CD4-positive, alpha-beta T cell treated with Interleukin-6 at 100 ng/mL for 8 hours (primary cell): ENCODE measurements at places on chromosomes 4 and X.

DNA sequence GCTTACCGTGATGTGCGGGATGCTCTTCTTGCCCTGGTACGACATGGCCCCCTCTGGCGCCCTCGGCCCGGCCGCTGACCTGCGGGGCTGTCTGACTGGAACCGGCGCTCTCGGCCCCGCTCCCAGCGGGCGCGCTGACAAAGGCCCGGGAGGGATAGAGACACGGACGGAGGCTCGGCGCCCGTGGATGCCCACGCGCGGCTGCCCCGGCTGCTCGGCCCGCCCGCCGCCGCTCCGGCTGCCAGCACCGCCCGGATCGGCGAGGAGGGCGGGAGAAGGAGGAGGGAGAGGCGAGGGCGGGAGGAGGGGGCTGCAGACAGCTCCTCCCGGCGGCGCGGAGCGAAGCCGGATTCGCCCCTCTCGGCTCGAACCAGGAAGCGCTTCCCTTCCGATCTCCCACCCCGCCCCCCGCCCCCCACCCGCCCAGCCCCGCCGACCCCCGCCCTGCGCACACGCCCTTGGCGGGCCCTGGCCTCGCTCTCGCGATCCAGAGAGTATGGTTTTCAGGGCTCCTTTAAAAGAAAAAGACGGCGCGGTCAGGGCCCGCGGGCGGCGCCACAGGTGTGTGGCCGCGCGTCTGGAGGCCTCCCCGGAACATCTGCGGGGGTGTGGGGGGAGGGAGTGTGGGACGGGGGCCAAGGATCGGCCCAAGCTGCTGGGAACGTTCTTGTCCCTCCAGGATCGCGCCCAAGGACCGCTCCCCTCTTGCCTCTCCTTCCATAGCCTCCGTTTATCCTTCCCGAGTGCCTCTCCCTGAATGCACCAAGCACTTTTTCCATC lies 4.5 kb downstream of the CRMP1 start:
- DNase-seq = no peak

DNA sequence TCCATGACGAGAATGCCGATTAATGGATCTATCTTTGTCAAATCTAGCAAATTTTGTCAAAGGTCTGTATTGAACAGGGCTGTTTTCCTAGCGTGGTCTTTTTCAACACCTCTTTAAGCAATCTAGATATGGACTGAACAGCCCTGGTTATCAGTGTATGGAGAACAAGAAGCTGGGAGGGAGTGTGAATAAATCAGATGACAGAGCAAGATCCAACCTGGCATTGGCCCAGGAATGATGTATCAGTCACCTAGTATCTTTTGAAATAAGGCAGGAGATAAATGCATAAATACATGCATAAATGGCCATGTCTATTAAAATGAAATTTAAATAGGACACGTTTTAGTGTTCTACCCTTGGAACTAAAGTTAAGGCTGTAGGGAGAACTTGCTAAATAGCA lies 15.7 kb upstream of the AP1S2 start:
- DNase-seq = no peak

DNA sequence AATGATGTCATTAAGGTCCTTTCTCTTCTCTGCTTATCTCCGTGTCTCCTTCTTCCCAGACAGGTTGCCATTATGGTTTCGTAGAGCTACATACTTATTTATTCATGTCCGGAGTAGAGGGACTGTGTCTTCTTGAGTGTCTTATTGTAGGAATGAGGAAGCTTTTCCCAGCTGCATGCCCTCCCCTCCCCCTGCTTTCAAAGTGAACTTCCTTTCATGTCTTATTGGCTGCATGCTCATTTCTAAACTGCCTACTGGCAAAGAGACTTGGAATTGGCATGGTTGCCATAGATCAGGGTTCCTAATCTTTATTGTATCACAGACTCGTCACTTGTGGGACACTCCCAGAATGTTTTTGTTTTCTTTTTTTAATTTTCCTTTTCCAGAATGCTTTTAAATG lies 15.4 kb downstream of the VAMP7 start:
- DNase-seq = no peak

DNA sequence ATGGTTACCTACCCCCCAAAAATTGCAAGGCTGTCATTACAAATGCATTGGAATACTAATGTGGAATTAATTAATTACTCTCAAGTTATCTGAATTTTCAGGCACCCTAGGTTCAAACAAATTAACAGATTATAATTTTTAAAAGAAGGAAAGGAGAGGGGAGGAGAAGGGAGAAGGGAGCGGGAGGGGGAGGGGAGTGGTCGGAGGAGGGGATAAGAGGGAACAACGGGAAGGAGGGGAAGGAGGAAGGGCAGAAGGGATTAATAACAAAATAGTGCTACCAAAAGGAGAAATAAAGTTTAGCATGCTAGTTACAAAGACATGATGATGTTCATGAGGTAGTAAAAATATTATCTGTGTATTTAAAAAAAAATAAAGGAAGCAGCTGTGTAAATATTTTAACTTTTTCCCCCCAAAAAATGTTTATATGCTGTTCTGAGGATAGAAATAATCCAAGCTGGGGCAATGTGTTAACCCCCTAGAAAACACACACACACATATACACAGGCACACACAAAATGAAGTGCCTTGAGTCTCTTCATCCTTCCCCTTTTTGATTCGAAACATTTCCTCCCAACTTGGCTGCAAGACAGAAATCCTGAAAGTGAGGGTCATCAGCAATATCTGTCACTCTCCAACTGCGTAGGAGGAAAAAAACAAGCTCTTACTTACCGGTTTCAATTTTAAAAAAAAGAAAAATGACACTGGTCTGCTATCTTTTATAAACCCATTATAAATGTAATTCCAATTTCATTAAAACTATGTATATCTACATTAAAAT lies 58.8 kb downstream of the PPP3CA start:
- no peak for DNase-seq

DNA sequence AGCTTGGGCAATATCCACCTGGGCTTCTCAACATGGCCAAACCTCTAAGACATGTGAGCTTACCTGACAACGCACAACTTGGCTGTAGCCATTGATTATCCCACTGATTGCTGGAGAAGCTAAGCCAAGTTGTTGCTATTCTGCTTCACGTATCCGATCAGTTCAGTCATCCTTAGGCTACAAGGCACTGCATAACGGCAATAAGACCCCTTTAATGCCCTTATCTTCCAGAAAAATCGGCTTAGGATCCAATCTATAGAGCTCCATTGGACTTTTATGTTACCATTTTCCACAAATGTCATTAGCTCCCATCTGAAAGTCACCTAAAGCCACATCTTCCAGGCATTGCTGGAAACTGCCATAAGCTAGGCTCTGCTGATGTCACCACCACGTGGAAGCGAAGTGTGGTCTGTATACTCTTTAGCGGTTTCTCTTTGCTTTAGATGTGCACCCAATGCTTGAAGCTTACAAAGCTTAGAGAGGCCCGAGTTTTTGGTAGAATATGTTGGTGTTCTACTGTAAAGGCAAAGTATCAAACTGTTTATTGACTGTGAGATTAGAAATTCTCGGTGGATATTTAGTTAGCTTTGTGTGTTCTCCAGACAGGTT lies 163.1 kb downstream of the CPE start:
- no peak for DNase-seq

DNA sequence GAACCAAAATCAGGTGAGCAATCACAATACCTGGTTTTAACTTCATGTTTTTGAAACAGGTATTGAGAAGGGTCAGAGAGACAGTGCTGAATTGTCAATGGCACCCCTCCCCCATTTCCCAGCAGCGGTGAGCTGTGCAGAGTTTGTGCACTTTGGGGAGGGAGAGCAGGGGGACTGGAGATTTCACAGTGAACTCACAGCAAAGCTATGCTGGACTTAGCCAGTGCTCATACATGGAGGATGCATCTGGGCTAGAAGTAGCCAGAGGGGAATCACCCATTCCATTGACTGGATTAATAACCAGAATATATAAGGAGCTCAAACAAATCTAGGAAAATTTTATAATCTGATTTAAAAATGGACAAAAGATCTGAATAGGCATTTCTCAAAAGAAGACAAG lies 612.6 kb downstream of the STPG2 start:
- DNase-seq = no peak

- no peak for DNase-seq
These were observed 18.6 kb downstream of the LIMCH1 start for GRCh38 chr4:41556526-41556925.

- no peak for DNase-seq
These were observed 175.4 kb upstream of the FRG1 start for GRCh38 chr4:189765301-189765700.

GRCh38 chr4:52693492-52693891 lies 34.4 kb upstream of the USP46 start:
- no peak for DNase-seq

DNA sequence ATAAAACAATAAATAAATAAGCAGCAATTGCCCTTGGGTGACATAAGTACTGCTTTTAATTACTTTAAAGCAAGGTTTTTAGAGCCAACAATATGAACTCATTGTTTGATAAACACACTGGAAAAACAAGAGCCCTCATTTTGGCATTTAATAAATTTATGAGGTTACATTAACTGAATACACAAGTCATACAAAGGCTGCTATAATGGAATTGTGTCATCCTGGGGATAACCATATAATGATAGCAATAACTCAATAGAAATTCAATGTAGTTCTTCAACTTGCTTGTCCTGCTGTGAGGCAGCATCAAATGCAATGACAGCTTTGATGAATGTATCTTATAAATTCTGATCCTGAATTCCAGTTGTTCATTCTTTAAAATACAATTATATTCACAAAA lies 1512.5 kb downstream of the STIM2 start:
- DNase-seq = no peak

DNA sequence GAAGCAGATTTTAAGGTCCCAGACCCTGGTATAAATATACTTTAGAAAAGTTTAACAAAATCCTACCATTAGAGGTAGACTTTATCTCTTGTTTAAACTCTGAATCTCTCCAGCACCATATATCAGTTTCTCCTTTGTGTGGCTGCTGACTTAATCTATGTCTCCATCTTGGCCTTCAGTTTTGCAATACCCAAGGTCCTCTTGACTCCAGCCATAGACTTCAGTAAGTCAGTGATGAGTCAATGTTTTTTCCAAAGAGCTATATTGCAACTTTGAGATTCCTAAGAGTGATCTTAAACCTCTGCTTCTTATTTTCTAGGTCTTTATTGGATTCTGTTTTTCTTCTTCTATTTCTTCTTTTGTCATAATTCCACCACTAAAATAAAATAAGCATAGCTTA lies 50.8 kb upstream of the ADGRL3 start:
- no peak for DNase-seq

DNA sequence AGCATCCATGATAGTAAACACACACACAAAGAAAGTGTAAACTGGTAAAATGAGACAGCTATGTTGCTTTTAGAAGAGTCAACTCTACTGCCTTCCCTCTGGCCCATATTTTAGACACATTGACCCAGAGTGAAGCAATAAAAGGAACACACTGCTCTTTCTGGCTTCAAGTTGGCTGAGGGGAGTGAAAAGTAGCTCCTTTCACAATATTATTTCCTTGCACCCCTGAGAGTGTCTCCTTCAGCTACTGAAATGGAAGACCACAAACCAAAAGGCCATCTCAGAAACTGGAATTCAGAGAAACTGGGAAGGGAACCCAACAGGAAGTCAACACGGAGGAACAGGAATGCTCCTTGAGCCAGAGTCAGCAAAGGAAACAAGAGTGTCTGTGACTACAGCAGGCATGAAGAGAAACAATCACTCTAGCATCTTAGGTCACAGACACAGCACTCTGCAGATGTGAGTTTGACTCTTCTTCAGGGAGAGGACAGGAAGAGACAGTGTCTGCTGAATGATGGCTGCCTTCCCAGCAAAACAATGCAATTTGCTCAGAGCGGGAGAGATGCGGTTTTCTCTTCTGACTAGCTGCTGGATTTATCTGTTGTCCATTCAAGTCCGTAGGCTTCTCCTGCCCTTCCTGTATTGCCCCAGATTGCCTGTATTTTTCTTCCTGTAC lies 106.7 kb downstream of the SPATA18 start:
- DNase-seq = no peak

DNA sequence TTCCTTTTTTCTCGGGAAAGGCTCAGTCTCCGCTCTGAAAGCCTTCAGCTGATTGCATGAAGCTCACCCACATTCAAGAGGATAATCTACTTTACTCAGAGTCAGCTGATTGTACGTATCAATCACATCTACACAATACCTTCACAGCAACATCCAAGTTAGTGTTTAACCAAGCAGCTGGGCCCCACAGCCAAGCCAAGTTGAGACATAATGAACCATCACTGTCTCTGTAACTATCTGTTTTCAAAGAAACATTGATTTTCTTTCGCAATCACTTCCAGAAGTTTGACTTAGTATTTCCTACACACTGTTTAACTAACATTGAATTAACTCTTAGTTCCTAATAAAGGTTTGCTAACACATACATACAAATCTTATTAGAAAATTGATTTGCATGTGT lies 40.3 kb downstream of the RWDD4 start:
- DNase-seq = no peak

DNA sequence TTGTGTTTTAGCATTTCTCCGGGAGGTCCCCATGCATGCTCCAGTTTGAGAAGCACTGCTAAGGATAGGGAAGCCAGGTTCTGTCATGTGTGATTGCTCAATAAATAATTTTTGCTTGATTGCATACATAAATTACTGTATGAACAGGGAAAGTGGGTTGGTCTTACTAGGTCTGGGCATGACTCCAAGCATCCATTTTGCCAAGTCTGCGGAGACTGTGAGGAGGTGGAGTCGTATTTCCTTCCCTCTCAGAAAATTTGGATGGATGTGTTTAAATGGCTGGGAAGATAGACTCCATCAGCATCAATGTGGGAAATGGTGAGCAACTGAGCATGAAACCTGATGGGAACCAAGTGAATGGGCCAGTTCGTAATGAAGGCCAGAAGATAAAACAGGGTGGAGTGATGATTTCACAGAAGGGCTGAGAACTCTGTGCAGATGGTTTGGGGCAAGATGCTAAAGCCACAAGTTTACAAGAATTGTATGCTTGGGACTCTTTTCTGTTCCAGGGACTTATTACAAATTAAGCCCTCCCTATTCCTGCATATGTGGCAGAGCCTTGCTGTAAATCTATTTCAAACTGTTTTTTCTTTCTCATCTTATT lies 84.1 kb downstream of the NHS start:
- no peak for DNase-seq

GRCh38 chr4:139887376-139887802 lies 221.8 kb downstream of the MGST2 start:
- DNase-seq = no peak

GRCh38 chrX:106621836-106622235 lies 10.1 kb downstream of the RADX start:
- DNase-seq = no peak

- DNase-seq = no peak
These were observed 7.0 kb upstream of the GABRA4 start for GRCh38 chr4:47000406-47000805.

- peak; percentile 37 for DNase-seq
These were observed 13.0 kb downstream of the EXOC1 start for GRCh38 chr4:55866290-55866907.
